ENCODE measurements at places on chromosomes 5 and 9.
A peak's percentile ranks its signal among the peaks of the same experiment; 100 is the strongest.

DNA sequence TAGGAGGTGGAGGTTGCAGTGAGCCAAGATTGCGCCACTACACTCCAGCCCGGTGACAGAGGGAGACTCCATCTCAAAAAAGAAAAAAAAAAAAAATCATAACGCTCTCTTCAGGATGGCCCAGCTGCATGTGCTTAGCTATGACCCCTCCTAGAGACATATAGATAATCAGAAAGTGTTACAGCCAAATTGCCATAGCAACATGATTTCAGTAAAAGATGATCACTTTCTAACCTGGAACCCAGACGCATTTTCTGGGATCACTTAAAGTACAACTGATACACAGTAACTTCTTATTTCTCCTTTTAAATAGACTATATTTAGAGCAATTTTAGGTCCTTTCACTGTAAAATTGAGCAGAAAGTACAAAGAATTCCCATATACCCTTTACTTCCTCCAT lies 372.9 kb downstream of the CDH18 start:
- no peak for DNase-seq

DNA sequence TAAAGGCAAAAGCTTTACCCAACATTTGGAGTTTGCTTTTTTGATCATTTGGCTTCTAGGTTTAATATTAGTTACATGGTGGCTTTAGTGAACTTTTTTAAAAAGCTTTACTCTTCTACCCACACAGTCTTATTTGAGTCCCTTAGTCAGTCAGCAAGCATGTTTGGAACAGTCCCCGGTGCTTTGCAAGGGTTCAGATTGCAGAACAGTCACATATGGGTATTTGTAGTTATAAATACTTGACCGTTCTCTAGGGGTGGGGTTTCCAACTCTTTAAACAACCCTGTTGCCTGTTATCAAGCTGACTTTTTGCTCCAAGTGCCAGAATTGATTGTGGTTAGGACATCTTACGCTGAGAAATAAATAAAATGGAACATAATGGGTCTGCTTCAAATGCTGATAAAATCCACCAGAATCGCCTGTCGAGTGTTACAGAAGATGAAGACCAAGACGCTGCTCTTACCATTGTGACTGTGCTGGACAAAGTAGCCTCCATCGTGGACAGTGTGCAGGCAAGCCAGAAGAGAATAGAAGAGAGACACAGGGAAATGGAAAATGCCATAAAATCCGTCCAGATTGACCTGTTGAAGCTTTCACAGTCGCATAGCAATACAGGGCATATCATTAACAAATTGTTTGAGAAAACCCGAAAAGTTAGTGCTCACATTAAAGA lies at the start of gene CAVIN4:
CAVIN4 (plus strand) TSS at position 304 of the 673 bp plus-strand sequence; CDS start at position 369, 65 bp downstream.
- DNase-seq, result no peak

GRCh38 chr5:21142791-21143190 lies 1154.8 kb upstream of the CDH18 start:
- DNase-seq, result peak; percentile 2

DNA sequence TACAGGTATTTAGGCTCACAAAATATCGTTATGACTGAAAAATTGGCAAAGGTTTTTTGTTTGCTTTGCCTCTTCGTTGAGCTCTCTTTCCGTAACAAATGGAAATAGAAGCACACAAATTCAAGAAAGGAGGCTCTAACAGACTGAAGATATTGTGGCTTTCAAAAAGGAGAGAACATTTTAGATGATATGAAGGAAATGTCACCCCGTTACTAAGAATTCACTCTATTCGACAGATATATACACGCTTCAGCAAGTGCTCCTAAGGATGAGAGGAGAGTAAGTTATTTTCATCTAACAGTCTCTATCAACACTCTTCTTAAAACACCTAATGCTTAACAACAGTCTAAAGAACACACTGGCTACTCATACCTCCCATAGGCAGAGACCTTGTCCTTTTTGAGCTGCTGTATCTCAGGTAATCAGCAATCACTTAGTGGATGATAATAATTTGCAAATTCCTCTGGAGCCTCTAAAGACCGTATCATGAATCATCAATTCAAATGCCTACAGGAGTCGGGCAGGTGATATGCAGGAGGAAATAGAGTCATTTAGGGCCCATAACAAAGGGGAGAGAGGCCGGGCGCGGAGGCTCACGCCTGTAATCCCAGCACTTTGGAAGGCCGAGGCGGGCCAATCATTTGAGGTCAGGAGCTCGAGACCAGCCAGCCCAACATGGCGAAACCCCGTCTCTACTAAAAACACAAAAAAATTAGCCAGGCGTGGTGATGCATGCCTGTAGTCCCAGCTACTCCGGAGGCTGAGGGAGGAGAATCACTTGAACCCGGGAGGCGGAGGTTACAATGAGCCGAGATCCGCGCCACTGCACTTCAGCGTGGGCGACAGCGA lies 1.4 kb upstream of the HSDL2 start:
- DNase-seq, result peak; percentile 59

DNA sequence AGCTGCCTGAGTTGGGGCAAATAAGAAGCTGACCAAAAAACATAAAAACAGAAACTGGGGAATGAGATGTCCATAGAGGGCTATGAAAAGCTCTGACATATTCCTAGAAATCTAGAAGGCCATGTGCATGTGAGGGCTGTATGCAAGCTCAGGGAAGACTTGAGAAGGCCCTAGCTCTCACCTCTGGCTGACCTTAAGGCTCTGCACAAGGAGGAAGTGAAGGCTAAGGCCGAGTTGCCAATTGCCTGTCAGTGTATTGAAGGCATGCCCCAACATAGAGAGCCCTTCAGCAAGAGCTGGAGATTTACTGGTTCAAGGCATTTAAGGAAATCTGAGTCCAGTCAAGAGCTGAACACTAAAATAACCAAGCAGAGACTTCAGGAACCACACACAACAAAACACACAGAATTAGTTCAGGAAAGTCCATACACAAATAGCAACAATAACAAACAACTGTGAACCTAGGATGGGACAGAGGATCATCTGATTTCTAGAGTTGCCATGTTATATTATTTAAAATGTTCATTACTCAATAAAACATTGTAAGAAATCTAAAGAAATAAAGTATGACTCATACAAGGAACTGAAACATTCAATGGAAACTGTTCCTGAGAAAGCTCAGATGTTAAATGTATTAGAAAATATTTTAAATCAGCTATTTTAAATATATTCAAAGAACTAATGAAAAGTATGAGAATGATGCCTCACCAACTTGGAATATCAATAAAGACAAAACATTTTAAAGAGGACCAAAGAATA lies 161.8 kb downstream of the AUH start:
- DNase-seq, result no peak

- DNase-seq, result no peak
Observed at GRCh38 chr9:109504689-109505088, 6.6 kb upstream of the PTPN3 start.

- DNase-seq, result peak; percentile 87
Observed at GRCh38 chr9:6680797-6681146, 35.2 kb upstream of the GLDC start.

- peak; percentile 81 for DNase-seq
Observed at GRCh38 chr9:34380511-34381315, 4.0 kb upstream of the MYORG start.

GRCh38 chr9:135394131-135394530 lies 85.5 kb upstream of the PPP1R26 start:
- DNase-seq, result no peak

DNA sequence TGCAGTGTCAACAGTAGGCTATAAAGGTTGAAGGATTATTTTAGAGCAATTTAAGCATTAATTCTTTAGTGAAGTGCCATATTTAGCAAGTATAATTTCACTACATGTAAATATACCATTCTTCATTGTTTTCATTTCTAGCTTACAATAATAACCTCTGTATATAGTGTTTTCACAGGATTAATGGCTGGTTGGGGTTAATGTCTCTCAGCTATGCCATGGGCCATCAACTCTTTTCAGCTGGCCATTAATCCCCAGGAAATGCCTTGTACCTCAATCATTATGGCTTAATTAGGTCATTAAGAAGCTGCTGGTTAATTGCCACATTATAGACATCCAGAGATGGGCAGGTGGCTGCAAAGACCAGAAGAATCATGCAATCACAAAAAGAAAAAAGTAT lies 715.1 kb downstream of the MAT2B start:
- no peak for DNase-seq

DNA sequence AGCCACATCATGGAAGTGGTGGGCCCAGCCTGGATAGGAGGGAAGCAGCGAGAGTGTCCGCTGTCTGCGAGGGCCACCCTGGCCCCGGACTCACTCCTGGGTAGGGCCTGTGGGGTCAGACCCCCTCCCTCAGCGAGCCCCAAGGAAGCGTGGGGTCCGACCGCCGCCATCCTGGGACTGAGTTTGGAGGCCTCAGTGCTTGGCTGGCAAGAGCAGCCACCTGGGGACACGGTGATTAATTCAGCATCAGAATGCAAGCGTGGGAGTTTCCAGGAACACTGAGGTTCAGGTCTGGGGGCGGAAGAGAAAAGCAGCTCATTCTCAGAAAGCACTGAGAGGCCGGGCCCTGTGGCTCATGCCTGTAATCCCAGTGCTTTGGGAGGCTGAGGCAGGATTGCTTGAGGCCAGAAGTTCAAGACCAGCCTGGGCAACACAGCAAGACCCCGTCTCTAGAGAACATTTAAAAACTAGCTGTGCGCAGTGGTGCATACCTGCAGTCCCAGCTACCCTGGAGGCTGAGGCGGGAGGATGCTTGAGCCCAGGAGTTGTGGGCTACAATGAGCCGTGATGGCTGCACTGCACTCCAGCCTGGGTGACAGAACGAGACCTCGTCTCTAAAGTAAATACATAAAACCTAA lies 18.3 kb upstream of the CAMSAP1 start:
- DNase-seq, result peak; percentile 92

DNA sequence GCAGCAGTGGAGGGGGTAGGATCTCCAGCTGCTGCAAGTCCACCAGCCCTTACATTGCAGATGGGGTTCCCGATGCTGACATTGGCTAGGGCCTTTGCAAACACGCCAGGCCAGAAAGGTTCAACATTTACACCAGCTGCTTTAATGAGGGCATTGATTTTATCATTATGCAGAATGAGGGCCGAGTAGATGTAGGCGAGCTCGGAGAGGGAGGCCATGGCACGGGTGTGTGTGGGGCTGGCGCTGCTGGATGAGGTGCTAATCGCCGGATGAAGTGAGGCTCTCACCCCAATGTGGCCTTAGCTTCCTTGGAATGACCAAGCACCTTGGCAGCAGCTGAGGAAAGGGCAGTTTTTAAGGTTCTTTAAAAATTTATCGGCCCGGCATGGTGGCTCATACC lies 27.4 kb downstream of the PHAX start:
- no peak for DNase-seq

DNA sequence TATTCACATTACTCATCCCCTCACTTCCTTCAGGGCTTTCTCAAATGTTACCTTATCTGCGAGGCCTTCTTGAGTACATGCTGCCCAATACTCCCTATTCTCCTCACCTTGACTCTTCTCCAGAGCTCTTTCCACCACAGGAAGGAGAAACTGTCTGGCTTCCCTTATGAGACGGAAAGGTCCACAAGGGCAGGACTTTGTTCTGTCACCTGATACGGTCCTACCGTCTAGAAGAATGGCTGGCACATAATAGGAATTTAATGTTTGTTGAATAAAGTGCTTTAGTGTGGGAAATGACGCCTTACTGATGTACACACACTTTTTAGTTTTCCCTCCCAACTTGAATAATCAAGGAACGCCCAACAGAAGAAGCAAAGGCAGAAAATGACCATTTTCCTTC lies 52.5 kb downstream of the PFDN1 start:
- DNase-seq, result no peak

DNA sequence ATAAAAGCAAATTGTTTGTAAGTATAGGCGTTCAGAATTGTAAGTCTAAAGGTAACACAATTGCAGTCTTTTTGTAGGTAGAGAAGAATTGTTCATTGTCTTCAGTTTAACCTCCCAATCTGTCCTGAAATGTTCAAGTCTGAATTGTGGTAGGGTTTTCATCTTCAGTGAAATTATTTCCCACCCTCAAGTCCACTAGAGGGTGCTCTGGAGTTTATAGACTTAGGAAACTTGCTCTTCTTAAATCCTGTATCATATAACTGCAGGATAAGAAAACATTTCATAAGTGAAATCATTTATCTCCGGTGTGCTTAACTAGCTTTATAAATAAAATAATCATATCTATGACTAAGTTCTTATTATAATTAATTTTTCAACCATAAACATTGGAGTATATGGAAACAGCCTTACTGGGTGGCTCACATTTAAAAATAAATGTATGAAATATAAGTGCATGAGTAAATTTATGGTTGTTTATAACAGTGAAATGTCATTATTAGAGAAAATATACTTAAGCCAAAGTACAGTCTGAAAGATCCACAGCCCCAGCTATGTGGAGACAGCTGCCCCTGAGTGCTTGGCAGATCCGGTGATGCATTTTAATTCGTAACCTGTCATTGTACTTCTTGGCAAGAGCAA lies 182.4 kb upstream of the OTULINL start:
- no peak for DNase-seq

- no peak for DNase-seq
Observed at GRCh38 chr5:38799556-38800377, 46.0 kb upstream of the OSMR start.

GRCh38 chr5:126851501-126852011 lies 74.6 kb downstream of the LMNB1 start:
- peak; percentile 21 for DNase-seq

GRCh38 chr9:128713411-128713780 lies 10.5 kb downstream of the ZDHHC12 start:
- DNase-seq, result no peak
